ENCODE measurements at places on chromosomes 16 and 17.
A peak's percentile ranks its signal among the peaks of the same experiment; 100 is the strongest.

- no peak for DNase-seq
These were observed 70.9 kb downstream of the ENGASE start for GRCh38 chr17:79145548-79145947.

GRCh38 chr17:7001318-7001961 lies 5.6 kb downstream of the ALOX12 start:
- peak; percentile 44 for DNase-seq

GRCh38 chr17:50199211-50199802 lies 2.1 kb downstream of the COL1A1 start:
- DNase-seq: no peak

DNA sequence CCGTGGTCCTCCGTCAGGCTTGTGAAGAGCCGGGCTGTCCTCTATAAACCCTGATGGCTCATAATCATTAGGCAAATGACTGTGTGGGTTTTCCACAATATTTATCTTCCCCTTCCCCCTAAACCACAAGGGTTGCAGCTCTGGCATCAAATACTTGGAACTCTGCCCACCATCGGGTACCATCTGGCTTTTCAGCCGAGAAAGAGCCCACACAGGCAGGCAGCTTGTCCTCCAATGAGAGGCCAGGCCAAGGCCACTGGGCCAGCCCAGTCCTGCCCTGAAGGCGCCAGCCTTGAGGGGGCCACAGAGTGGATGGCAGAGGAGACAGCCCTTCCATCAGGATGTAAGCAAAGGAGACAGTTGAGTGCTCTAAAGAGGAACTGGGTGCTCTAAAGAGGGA lies 31.8 kb upstream of the NAT9 start:
- DNase-seq: no peak

DNA sequence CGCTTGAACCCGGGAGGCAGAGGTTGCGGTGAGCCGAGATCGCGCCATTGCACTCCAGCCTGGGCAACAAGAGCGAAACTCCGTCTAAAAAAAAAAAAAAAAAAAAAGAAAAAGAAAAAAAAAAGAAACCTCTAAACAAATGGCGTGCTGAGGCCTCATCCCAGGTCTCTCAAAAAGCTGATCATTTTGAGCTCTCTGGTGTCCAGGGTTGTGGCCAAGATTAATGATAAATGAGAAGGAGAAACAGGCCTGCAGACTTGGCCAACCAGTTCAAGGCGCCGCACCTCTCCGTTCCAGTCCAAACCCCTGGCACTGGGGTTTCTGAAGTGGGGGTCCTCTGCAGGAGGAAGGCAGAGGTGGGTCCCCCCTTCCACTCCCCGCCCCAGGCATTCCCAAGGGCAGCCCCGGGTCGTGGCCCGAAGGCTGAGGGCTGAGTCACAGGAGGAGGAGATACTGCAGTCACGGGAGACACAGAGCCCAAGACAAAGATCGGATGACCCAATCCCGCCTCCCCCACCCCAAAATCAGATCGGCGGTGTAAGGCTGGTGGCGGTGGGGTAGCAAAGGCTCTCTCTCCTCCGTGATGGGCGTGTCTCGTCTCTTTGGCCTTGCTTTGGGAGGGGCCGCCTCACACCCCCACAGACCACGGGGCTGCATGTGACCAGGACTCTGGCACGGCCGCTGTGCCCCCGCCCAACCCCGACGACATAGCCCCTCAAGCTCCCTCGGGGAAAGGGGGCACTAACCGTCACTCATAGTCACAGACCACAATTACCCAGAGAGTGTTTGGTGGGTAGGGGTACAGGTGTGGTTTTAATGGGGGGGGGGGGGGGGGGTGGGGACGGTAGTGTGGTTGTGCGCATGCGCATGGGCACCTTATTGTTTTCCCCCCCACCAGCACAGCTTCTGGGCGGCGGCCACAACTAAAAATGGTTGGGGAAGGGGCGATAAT lies 1.1 kb downstream of the VAT1 start:
- peak; percentile 71 for DNase-seq

DNA sequence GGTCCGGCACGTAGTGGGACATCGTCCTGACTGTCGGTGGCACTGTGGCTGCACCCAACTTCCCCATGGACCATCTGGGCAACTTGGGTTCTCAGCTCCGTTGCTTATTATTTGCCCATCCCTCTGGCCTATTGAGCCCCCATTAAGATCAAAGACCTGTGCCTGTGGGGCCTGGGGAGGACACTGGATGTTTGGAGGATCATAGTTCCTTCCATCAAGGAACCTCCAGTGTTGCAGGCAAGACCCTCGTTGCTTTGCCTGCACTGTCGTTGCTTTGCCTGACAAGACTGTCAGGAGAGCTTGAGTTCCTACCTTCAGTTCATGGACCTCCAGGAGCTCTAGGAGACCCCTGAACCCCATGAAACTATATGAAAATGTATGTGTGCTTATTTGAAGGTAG lies 127.2 kb downstream of the CCDC144A start:
- no peak for DNase-seq

DNA sequence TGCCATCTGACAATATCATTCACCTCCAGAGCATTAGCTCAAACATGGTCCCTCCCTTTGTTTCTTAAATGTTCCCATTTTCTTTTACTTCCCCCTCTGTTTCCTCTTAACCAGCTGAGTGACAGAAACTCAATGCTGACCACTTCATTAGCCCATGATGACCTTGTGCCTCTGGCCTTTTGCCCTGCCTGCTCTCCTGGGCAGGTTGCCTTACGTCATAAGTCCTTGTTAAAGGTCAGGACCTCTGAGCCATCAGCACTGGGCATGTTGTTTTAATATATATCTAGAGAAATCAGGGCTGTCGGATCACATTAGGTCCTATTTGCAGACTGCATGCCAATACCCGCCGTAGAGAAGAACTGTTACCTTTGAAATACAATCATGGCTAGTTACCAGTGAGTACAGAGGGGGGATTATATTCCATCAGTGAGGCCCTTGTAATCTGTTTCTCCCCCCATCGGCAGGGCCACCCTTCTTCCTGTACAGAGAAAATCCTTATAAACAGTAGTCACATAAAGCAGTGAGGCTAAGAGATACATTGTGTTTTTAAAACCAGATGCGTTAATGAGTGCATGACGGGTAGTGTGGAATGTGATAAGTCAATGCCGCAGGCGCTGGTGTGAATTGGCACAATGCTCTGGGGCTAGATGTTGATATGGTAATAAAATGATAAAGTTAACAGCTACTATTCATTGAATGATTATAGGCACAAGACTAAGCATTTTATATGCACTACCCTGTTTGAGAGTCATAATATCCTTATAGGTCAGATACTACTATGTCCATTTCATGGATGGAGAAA lies 94.3 kb upstream of the ZFHX3 start:
- DNase-seq: no peak

- no peak for DNase-seq
These were observed 14.8 kb downstream of the COX6A2 start for GRCh38 chr16:31413381-31413780.

DNA sequence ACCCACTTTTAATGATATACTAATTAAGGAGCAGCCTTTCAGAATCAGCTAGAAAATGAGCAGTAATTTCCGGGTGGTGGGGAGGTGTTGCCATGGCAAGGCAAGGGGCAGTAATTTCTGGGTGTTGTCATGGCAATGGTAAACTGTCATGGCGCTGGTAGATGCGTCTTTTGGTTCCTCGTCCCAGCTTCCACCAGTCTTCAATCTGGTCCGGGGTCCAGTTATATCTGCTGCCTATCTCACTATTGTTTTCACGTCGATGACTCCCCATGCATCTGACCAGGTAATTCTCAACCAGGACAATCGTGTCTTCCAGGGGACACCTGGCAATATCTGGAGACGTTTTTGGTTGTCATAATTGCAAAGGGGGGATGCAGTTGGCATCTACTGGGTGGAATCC lies 34.9 kb downstream of the TMEM114 start:
- no peak for DNase-seq

GRCh38 chr16:2702871-2703745 lies 16.9 kb downstream of the PRSS27 start:
- no peak for DNase-seq

DNA sequence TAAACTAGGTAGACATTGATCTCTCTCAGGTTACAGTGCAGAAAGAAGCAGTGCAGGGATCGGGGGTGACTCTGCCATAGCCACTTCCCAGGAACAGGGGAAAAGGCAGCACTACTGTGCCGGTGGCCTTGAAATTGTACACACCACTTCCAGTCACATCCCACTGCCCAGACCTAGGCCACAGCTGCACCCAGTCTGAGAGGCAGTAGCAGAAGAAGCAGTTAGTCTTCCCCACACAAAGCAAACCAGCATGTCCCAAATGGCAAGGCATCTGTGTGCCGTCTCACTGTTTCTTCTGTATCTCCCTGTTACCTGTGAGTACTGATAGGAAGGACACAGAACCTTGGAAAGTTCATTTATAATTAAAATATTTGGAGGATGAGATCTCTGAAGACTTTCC lies 47.0 kb downstream of the TMC6 start:
- DNase-seq: no peak

- DNase-seq: peak; percentile 70
These were observed at the start of gene MVP for GRCh38 chr16:29820271-29820701. MVP (plus strand) TSS chr16:29820462; CDS start chr16:29830550, 10,088 bp downstream.

DNA sequence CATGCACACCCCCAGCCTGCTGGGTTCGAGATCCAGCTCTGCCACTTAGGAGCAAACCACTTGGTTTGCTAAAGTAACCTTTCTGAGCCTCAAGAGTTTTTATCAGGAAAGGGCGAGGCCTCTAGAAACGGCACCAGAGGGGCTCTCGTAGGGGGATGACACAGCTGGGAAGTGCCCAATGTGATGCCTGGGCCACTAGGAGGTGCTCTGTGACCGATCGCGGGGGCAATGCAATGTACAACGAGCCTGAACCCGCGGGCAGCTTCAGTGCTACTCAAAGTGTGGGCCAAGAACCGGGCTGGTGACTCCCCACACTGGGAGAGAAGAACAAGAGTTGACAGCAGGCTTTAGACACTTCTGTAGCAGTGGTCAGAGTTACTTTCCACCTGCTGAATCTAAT lies 9.4 kb downstream of the C16orf89 start:
- DNase-seq: no peak

DNA sequence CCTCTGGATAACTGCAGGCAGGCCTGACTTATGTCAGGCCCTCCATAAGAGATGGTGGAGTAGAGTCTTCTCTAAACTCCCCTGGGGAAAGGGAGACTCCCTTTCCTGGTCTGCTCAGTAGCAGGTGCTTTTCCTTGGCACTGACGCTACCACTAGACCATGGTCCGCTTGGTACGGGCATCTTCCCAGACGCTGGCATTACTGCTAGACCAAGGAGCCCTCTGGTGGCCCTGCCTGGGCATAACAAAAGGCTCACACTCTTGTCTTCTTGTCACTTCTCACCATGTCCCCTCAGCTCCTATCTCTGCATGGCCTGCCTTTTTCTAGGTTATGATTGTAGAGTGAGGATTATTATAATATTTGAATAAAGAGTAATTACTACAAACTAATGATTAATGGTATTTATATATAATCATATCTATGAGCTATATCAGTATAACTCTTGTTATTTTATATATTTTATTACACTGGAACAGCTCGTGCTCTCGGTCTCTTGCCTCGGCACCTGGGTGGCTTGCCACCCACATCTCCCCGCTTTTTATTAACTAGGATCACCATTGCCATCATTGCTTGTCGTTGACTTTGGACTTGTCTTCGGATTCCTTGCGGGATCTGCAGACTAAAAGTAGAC lies 59.8 kb upstream of the ARL4D start:
- DNase-seq: peak; percentile 28

DNA sequence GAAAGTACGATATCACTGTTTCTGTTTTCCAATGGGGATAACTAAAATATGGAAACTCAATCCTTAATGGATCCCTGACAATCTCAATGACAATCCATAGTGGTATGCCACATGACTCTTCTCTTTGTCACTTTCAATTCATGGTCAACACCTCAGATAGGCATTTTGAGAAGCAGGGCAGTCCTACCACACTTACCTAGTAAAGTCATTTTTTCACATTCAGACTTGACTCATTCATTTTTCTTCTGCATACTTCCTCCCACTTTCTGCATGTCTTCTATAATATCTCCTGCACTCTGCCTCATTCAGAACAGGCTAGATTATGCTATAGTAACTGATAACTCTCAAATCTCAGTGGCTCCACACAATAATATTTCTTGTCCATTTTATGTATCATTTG lies 117.5 kb downstream of the FTO start:
- DNase-seq: peak; percentile 49

DNA sequence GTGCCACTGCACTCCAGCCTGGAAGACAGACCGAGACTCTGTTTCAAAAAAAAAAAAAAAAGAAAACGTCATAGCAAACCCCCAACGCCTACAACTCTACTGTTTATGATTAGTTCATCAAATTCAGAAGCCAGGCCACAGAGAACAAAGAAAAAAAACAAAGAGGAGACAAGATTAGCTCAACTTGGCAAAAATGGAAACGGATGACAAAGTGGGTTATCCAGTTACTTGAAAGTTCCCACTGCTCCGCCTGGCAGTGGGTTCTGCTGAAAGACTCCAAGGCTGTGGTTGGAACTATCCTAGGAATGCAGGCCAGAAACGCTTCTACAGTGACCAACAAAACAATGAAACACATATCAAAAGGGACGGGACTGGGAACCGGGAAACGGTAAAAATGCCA lies 53.1 kb downstream of the MRM3 start:
- peak; percentile 98 for DNase-seq

DNA sequence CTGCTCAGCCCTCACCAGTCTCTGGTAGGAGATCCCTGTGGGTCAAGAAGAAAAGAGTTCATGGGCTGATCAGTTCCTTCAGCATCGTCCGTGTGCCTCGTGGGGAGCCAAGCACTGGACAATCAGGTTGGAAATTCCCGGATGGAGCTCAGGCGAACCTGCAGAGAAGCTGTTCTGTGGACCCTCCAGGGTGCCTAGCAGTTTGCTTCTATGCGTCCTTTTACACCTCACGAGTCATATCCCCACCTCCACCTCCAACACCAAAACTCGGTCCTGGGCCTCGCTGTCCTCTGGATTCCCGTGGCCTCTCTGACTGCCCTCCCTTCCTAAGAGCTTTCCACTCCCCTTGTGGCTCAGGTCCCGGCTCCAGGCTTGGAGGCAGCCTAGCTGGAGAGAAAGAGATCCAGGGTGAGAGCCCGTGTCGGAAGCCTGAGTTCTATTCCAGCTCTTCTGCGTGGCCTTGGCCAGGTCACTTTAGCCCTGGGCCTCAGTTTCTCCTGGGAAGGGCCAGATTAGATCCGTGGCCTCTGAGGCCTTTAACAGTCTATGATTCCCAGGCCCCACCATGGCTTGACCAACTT lies 26.2 kb upstream of the PIK3R6 start:
- no peak for DNase-seq

- DNase-seq: peak; percentile 93
These were observed 105.0 kb downstream of the ZNF778 start for GRCh38 chr16:89322321-89323119.

- DNase-seq: no peak
These were observed 19.6 kb upstream of the GOT2 start for GRCh38 chr16:58753711-58754134.

- DNase-seq: no peak
These were observed 50.0 kb downstream of the SSH2 start for GRCh38 chr17:29880031-29880430.

GRCh38 chr16:24745391-24745790 lies 15.9 kb downstream of the TNRC6A start:
- DNase-seq: no peak

Measured in iris pigment epithelial cell (primary cell).